ENCODE measurements at places on chromosomes 12 and 14.

GRCh38 chr12:68468036-68468435 lies 135.9 kb upstream of the MDM1 start:
- DNase-seq, result no peak

- no peak for DNase-seq
Measured at GRCh38 chr12:76260390-76260748, 87.8 kb downstream of the BBS10 start.

GRCh38 chr14:55976655-55977054 lies 141.6 kb upstream of the PELI2 start:
- no peak for DNase-seq

DNA sequence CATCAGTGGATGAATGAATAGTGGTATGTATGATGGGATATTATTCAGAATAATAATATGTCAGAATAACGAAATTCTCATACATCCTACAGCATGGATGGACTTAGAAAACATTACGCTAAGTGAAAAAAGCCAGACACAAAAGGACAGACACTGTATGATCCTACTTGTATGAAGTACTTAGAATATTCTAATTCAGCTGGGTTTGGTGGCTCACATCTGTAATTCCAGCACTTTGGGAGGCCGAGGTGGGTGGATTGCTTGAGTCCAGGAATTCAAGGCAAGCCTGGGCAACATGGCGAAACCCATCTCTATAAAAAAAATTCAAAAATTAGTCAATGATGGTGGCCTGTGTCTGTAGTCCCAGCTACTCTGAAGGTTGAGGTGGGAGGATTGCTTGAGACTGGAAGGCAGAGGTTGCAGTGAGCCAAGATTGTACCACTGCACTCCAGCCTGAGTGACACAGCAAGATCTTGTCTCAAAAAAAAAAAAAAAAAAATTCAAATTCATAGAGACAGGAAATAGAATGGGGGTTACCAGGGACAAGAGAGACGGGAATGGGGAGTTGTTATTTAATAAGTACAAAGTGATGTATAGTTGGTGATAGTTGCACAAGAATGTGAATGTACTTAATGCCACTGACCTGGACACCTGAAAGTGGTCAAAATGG lies 132.3 kb downstream of the CHST11 start:
- DNase-seq, result no peak

All from stimulated activated CD4-positive, alpha-beta T cell treated with anti-CD3 and anti-CD28 coated beads, TNF-alpha, amount 100 ng/mL, for 24 hours (primary cell).